Kidney glomerular epithelial cell (primary cell): ENCODE measurements at places on chromosomes 5 and 9.

GRCh38 chr5:17275289-17276158 is 58.1 kb downstream of the BASP1 start:
- DNase-seq, result no peak

DNA sequence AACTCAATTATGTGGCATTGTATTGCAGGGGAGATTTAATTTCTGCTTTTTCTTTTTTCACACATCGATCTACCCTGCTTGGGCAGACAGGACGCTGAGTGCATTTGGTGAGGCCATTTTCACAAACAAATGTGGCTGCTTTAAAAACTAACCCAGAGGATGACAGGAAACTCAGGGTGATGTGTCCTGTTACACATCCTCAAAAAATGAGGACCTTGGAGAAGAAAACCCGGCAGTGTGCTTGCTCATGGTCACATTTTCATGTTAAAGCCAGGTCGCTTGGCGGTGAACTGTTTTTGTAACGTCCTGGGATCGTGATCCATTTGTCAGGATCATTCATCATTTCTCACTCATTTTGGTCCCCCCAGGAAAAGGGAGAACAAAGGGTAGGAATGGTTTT is 478.3 kb upstream of the ADAMTS16 start:
- no peak for DNase-seq

GRCh38 chr9:126316085-126316655 is 10.5 kb upstream of the MVB12B start:
- no peak for DNase-seq

- no peak for DNase-seq
Observed at GRCh38 chr5:39948341-39948740, 523.6 kb upstream of the DAB2 start.

DNA sequence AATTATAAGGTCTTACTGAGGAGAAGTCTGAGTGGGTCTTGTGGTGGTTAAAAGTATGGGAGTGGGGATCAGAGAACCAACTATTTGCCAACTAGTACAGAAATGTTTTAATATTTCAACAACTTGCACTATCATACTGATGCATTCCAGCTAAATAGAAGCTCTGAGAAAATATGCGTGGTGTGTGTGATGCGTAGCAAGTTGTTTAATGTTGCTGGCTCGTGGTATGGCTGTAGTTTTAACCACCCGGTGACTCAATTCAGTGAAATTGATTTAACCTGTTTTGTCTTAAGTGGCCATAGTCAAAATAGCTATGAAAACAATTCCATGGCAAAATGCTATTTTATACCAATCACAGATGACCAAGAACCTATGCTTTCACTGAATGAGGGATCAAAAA is 176.5 kb upstream of the SLC24A2 start:
- DNase-seq, result no peak

- DNase-seq, result no peak
Observed at GRCh38 chr5:110258460-110259216, 467.8 kb downstream of the TMEM232 start.

DNA sequence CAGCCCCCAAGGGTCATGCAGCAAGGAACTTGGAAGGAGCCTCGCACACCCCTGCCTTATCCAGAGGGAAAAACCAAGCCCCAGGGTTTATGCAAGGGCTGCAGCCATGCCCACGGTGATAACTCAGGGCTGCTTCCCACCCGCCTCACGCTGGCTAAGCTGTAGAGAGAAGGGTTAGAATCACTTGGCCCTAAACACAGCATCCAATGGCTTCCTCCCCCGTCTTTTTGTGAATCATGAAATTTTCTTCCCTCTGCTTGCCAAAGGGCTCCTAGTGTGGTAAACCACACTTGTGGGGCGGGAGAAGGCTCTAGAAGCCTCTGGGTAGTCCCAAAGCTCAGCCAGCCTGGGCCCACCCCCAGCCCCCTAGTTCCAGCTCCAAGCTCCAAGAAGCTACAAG is 55.9 kb upstream of the ORM1 start:
- DNase-seq, result no peak

GRCh38 chr9:86353655-86354010 is 577 bp downstream of the TUT7 start:
- peak; percentile 16 for DNase-seq

DNA sequence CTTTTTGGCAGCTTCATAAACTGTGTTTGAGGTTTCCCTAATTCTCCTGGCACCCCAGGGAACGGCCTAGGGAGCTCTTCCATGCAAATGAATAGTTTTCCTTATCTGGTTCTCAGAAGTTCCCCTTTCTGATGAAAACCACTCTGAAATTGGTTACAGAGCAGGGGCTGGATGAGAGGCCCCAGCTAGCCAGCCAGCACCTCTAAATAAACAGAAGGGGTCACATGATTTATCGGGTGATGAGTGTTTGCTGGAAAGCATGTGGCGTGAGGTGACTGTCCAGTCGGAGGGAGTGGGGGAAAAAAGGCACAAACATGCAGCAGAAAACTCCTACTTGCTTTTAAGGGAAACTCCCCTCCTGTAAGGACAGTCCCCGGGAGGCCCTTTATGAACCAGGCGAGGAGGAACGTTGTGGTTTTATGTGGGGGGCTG is 261.2 kb upstream of the ANKRD55 start:
- peak; percentile 15 for DNase-seq

GRCh38 chr5:51376509-51376908 is 6.7 kb upstream of the ISL1 start:
- DNase-seq, result no peak
